ENCODE measurements at places on chromosomes 6 and 20.

DNA sequence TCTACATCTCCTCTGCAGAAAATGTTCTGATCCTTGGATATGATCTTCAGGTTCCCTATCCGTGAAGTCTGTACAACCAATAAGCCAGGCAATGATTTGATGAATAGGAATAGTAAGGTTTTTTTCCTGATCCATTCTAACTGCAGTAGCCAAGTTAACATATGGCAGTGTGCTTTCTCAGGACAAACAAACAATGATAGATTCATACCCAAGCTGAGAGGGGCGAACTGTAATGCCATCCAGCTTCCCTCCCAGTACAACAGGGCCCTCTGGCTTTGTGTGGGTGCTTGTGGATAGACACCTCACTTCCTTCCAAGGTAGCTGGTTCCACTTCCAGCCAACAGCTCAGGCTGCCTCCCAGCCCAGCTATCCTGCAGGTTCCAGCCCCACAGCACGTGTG is 359.2 kb downstream of the CDH26 start:
- DNase-seq = no peak

- no peak for DNase-seq
Measured at GRCh38 chr6:34476921-34477320, 11.0 kb downstream of the PACSIN1 start.

- DNase-seq = no peak
Measured at GRCh38 chr6:156757849-156758248, 19.3 kb upstream of the ARID1B start.

DNA sequence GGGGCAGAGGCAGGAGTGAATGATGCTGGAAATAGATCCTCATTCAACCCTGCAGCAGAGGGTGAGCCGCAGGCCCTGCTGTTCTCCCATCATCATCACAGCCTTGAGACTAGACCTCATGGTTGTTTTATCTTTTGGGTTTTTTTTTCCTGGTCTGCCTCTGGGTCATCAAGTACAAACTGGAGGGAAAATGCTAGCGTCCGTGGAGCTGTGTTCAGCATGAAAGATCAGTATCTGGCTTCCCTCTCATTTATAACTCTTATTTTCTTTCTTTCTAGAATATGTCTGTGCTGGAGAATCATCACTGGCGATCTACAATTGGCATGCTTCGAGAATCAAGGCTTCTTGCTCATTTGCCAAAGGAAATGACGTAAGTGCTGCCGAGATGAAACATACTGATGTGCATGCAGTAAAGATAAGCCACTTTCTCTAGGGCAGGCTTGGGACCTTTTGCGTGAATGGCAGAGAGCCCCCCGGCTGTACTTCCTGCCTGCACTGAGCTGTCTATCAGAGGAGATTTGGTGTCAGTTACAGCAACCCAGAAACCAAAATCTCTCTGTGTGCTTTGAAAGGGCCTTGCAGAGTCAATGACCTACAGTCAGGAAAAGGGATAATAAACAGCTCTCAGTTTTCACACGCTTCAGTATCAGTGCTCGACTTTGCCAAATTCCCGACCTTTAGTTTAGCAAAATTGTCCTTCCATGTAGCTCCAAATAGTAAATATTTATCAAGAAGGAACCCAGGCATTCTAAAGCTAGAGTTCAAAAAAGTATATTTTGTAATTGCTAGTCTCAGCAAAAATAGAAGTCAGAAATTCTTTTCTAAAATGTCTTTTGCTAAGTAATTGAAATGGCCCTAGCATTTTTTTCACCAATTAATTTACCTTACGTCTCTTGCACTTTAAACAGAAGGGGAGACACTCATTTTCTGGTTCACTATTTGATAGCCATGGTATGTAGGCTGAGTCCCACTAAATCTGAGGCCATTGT is 76.3 kb downstream of the MTFR2 start:
- no peak for DNase-seq

- no peak for DNase-seq
Measured at GRCh38 chr6:24228681-24229255, 102.8 kb downstream of the NRSN1 start.

DNA sequence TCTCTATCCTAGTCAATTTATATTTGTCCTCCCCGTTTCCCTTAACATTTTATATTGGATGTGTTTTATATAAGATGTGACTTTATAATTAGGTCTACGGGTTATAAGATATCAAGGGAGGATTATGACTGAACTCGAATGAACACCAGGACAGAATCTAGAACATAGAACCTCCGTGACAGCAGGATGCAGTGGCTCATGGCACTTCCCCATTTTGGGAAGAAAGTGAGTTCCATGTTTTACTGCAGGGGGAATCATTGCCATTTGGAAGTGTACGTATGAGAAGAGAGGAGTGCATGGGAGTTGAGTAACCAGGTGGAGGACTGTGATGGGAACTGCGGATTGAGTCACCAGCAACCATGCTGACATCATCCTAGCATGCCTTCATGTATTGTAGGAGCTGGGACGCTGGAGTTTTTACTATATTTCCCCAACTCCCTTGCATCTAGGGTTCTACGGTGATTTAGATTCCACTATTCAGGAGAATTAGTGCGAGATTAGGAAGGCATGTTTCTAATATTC is 56.1 kb upstream of the FOXC1 start:
- DNase-seq = no peak

- no peak for DNase-seq
Measured at GRCh38 chr6:135323202-135323668, 142.1 kb downstream of the MYB start.

- DNase-seq = no peak
Measured at GRCh38 chr6:7912736-7913517, 2.3 kb upstream of the TXNDC5 start.

DNA sequence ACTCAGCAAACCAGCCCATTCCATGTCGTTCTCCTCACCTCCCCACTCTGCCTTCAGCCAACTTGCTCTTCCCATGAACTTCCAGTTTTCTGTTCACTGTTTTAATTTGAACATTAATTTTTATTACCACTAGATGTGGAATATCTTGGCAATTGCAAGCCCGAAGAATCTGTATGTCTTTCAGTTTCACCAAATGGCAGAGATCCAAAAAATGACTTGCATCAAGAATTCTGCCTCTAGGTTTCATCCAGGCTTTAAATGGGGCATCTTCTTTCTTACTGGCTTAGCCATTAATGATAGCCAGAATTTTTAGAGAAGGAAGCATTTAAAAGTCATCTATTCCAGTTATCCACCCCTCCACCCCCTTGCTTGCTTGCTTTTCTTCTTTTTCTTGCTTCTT is 39.0 kb downstream of the CAP2 start:
- no peak for DNase-seq

DNA sequence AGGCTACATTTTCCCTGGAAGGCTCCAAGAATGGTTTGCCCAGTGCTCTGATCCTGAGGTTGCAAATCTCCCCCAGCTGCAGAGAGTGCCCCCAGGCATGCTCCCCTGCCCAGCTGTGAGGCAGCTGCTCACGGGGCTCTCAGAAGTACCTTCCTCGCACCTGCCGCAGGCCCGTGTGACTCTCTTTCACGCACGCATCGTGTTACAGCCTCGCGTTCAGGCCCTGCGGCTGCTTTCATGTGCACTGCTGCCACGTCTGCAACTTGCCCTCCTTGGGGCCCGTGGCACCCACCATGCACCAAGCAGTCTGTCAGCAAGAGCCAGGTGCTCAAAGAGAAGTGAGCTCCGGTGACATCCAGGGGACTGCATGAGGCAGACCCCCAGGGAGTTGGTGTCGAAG is 28.6 kb upstream of the SPO11 start:
- no peak for DNase-seq

DNA sequence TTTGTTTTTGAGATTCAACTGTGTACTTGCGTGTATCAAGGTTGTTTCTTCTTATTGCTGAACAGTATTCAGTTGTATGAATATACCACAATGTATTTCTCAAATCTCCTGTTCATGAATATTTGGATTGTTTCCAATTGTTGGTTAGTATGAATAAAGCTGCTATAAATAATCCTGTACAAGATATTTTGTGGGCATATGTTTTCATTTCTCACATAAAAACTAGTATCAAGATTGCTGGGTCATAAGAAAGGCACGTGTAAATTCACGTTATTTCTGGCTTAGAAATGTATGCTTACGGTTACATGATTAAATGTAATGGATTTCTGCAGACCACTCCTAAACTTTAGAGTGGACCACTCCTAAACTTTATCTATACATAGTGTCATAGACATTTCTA is 96.6 kb downstream of the BTBD3 start:
- DNase-seq = no peak

DNA sequence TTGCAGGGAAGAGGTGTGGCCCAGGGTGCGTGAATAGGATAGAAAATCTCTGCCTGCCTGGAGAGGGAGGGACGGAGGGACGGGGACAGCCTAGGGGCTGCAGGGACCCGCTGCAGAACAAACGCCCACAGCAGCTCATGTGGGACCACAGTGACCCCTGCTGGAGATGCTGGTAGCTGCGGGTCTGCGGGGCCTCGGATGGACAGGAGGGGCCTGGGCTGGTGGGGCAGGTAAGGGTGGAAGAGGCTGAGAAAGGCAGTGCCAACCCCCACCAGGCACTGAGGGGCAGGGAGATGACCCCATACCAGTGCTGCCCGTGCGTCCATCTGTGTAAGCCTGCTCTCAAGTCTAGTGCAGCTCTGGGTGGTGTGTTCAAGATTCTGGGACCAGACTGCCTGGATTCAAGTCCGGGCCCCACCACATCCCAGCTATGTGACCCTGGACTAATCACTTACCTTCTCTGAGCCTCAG is 39.4 kb downstream of the KIAA1755 start:
- DNase-seq = peak; percentile 58

DNA sequence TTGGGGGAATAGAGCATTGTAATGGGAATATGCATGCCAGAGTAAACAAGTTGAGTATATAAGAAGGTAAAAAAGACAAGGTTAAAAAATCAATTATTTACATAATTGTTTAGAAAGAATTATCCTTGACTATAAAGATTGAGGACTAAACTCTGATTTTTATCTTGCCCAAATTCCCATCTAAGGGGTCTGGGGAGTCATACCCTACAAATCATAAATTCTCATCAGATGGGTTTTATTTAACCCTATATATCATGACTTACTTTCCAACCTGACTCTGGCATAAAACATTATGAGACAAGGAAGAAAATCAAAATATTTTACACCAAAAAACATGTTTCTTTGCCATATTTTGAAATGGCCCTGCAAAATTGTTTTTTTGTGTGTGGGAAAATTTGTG is 12.7 kb downstream of the OR2B2 start:
- no peak for DNase-seq

GRCh38 chr20:25083773-25084625 is 2.1 kb upstream of the VSX1 start:
- DNase-seq = peak; percentile 43

DNA sequence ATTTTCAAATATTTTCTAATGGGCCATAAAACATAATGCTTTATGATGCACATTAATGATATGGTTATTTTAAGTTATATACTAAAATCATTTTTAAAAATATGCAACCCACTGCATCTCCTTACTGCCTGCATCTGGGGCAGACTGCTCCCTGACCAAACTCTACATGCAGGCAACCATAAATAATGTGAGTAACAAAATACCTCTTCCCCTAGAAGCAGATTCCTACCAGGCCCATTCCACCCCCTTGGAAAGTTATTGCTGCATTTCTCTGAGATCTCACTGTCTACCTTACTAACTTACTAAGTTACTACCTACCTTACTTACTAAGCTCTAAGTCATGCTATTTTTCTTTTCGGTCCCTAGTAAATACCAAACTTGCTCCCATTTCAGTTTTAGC is 71.8 kb downstream of the ATG5 start:
- DNase-seq = no peak

GRCh38 chr6:134621858-134622257 is 303.9 kb upstream of the SGK1 start:
- no peak for DNase-seq

DNA sequence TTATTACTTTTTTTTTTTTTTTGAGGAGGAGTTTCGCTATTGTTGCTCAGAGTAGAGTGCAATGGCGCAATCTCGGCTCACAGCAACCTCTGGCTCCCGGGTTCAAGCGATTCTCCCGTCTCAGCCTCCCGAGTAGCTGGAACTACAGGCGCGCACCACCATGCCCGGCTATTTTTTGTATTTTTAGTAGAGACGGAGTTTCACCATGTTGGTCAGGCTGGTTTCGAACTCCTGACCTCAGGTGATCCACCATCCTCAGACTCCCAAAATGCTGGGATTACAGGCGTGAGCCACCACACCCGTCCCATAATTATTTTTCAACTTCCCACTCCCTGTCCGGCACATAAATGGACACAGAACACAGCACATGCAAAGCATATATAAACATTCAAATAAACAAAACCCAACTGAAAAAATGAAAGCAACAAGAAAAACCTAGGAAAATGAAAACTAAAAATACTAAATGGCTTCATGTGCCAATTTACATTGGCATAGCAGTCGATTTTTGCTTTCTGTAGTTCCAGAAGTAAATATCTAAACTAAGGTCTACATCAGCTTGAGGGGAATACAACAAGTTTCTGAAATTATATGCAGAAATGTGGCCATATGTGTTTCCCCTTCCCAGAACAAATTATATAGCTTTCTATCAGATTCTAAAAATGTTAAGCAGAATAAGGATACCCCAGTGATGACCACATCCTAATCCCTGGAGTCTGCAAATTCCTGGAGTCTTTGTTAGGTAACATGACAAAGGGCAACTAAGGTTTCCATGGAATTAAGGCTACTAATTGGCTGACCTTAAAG is 113.9 kb downstream of the HFE start:
- DNase-seq = no peak

DNA sequence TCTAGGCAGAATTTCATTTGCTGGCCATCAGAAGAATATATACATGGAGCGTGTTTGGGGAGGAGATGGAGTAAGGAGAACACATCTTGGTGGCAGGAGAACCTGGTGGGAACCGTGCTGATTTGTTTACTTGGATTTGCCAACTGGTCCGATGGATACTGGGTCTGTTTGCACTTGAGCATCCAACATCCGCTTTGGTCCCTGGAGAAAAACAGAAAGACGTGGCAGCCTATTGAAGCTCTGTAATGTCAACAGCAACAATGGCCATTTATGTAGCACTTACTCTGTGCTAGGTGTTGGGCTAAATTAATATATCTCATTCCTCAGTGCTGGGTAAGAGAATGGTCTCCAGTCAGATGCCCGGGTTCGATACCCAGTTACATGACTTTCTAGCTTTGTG is 125.6 kb downstream of the BCAS1 start:
- no peak for DNase-seq

GRCh38 chr6:164097551-164098398 is 683.3 kb downstream of the QKI start:
- no peak for DNase-seq

DNA sequence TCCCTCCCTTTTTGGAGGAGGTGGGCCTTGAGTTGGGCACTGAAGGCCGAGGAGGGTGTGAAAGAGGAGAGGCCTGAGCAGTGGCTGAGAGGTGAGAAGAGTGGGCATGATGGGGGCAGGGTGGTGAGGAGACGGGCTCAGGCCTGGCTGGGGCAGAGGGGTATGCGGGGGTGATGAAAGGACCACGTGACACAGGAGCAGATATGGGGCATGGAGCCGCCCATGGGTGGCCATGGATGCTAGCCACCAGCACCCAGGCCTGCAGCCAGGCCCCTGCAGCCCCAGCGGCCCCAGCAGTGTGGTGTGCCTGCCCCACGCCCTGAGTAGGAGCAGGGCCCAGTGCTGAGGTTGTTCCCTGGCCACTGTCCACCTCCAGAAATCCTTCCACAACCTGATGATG is 26.5 kb downstream of the UQCC2 start:
- DNase-seq = no peak
